ENCODE measurements at places on chromosomes 7 and 10.

DNA sequence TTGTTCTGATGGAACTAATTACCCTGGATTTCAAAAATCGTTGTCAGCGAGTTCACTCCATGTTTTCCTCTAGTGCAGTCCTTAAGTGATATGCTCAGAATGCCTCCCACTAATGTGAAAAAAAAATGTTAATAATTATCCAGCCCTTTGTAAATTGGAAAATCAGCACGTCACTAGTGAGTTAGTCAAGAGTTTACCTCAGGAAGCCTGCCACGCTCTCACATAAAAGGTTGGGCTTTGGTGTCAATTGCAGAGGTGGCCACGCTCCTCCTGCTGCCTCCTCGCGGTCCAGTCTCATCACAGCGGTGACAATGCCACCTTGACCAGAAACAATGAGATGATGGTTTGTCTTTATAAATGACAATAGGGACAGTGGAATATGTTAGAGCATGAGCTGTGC lies 22.5 kb downstream of the UPP1 start:
- DNase-seq: no peak

- no peak for DNase-seq
Observed at GRCh38 chr7:40470817-40471216, 336.0 kb downstream of the SUGCT start.

GRCh38 chr7:46930366-46930765 lies 651.5 kb downstream of the TNS3 start:
- peak; percentile 93 for DNase-seq

DNA sequence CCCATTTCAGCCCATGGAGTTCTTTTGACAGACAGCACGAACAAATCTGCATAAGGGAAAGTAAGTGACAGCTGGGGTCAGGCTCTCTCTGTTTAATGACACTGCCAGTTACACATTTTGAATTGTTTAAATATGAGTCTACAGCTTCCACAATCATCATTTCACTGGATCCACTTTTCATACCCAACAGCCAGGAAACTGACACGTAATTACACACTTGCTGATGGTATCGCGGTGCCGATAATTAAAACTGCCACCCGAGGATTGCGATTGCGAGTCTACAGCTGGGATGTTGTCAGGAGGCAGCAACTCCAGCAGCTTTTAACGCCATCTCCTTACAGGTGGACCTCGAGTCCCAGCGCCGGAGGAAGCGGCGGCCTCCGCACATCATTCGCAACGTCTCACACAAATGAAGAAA lies 230.8 kb upstream of the MGMT start:
- DNase-seq: no peak

GRCh38 chr10:103969857-103970627 lies 3.1 kb downstream of the SLK start:
- DNase-seq: no peak

DNA sequence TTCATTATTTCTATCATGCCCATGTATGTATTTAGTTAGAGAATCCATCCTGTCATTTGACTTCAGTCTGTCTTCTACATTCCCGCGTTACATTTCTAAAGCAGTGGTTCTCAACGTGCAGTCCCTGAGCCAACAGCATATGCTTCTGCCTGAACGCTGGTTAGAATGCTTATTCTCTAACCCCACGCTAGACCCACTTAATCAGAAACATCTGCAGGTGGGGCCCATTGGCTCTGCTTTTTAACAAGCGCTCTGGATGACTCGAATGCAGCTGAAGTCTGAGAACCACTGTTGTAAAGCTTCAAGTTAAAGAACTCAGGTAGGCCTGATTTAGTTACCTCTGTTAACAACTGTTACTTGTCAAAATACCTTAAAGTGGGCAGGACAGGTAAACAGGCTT lies 38.2 kb downstream of the NEUROD6 start:
- no peak for DNase-seq

- DNase-seq: no peak
Observed at GRCh38 chr7:11452476-11452875, 379.5 kb downstream of the THSD7A start.

- no peak for DNase-seq
Observed at GRCh38 chr7:128932862-128933179, 4.9 kb upstream of the IRF5 start.

DNA sequence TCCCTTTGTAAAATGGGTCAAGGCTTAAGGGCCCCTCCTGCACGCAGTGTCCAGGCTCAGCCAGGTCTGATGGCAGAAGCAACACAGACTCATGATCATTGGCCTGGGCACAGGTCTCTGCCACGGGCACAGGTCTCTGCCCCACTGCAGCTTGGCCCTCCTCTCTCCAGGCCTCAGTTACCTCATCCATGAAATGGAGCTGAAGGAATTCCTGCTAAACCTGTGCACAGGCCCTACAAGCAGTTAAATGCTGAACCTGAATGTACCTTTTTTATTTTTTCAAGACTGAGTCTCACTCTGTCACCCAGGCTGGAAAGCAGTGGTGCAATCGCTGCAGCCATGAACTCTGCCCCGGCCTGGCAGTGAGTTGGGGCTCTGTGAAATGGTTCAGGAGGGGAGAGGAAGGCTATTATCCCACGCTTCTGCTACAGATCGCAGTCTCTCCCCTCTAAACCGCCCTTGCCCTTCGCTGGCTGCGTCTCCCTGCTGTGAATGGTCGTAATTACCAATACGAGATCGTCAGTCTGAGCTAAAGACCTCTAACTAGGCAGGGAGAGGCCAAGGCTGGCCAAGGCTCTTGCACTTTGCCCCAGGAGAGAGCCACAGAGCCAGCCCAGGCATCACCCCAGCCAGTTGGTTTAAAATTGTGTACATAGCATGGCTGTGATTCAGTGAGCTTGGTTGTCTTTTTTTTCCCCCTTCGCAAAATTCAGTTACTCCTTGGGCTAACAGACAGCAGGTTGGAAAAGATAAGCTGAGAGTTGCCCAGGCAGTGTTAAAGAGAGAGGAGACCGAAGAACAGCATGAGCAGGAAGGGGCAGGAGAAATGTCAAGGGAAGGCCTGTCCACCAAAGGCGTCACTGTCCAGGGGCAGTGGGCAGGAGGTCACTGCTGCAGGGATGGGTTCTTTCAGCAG lies 93.0 kb upstream of the KCTD7 start:
- no peak for DNase-seq

DNA sequence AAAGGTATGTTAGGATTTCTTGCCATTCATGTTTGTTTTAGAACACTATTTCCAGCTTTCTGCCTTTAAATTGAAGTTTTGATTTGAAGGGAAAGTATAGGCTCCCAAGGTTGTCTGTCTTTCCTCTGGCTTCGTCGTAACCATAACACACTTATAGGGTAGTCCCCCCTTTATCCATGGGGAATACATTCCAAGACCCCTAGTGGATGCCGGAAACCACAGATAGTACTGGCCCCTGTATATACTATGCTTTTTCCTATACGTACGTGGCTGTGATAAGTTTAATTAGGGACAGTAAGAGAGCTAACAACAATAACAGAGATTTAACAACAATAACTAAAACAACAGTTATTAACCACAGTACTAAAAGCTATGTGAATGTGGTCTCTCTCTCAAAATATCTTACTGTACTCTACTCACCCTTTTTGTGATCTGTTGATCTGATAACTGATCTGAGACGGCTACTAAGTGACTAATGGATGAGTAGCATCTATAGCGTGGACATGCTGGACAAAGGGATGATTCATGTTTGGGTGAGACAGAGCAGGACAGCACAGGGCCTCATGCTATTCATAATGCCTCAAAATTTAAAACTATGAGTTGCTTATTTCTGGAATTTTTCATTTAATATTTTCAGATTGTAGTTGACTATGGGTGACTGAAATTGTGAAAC lies 273.1 kb downstream of the AUTS2 start:
- DNase-seq: peak; percentile 36

DNA sequence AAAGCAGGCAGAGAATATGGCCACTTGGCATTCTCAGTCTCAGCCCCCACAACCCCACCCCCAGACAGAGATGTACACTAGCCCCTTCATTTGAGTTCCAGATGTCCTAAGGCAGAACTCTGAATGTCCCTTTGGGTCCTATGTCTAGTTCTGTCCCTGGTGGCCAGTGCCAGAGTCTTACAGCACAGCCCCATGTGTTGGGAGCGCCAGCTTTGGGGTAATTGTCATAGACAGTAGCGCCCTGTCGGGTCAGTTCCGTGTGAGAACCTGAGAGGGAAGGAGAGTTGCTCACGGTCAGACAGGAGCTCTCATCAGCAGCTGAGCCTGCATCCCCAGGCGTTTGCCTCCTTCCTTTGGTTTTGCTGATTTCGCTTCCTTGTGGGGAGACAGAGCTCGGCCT lies 94.9 kb upstream of the INSYN2A start:
- no peak for DNase-seq

GRCh38 chr10:79979976-79980687 lies 31.2 kb upstream of the SFTPD start:
- no peak for DNase-seq

DNA sequence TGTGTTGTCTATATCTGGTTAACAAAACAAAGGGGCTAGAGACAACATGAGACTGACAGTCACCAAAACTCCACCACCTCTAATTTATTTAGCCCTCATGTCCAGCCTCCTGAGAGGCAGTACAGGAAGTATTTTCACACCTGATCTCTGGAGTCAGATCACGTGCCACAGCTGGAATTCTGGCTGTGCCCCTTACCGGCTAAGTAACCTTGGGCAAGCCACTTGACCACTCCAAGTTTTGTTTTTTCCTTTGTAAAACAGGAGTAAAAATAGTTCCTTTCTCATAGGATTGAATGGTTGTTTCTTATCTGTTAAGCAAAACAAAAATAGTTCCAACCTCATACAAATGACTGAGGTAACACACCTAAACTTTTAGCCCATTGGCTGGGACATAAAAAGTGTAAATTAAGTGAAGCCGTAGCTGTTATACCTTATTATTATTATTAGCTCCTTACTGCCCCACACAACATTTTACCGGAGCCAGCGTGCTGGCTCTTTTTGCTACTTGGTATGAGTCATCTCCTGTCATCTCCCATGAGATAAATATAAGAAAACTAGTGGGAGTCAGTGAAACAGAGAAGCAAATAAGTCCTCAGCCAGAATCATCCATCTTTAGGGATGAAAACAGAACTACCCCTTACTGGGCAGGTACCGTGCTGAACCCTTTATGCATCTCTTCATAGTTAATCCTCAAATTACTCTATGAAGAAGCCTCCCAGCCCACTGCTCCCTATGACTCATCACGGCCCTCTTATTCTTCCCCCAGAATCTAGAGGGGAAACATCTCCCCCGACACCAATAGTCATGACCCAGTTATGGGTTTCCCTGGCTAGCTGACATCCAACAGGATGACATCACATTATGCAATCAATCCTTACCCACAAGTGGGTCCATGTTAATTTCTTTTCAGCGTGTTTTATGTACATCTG lies 44.9 kb downstream of the PPP1R3C start:
- DNase-seq: peak; percentile 50

DNA sequence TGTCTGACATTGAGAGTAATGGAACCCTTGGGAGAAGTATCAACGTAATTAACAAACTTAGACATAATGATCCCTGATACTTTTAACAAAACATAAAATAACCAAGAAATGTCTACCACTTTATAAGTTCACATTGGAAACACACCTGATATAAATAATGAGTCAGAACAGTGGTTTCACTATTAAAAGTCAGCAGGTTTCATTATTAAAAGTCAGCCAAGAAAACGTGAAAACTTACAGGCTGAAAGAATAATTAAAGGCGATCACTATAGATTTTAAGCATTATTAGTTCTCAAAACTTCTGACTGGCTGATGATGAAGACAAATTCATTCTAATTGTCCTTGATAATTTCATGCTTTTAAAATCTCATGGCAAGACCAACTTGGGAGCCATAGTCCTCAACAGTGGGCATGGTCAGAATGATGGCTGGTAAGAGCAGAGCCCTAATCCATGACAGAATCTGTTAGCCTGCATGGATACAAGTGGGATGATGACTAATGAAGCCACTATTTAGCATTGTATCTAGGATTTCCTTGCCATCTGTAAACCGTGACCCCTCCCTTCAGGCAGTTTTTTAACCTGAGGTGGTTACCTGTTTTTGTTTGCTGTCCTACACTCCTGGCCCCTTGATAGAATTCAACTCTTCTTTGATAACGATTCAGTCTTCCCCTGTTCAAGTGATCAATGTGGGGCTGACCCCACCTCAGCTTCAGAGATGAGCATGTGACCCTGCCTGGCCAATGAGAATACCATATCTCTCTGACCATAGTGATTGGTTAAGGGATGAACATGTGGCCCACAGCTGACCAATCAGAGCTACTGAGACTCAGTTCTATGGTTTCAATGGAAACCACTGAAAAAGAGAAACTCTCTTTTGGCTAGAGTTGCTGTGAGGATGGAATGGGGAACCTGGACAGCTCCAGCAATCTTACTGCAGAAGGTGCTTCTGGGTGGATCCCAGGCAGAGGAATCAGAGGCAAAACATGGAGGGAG lies 151.0 kb downstream of the PLPP4 start:
- DNase-seq: no peak

DNA sequence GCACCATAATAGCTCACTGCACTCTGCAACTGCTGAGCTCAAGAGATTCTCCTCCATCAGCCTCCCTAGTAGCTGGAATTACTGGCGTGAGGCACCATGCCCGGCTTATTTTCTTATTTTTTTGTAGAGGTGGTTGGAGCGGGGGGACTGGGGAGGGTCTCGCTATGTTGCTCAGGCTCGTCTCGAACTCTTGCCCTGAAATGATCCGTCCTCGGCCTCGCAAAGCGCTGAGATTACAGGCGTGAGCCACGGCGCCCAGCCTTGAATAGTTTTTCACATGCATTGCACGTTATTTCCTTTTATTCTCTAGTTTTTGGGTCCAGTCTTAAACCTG lies 526 bp upstream of the LAMTOR4 start:
- DNase-seq: no peak

DNA sequence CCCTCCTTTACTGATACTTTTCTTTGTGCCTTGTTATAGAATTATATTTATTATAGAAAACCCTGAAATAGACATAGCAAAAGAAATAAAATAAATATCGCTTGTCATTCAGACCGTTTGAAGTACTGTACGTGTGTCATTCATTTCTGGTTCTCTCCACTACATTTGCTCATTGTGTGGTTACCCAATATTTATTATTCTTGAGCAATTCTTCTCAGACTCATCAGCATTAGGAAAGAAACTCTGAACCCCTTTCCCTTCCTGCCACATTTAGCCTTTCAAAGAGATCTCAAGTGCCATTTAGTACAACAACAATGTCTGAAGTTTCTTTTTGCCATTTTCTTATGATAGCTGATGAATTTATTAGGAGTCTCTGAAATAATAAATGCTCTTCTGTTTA lies 154.1 kb downstream of the KIAA1217 start:
- no peak for DNase-seq

- DNase-seq: peak; percentile 36
Observed at GRCh38 chr7:84337429-84337828, 142.8 kb upstream of the SEMA3A start.

Data from fibroblast of the conjunctiva (primary cell).